ENCODE measurements at places on chromosomes 12 and 14.

DNA sequence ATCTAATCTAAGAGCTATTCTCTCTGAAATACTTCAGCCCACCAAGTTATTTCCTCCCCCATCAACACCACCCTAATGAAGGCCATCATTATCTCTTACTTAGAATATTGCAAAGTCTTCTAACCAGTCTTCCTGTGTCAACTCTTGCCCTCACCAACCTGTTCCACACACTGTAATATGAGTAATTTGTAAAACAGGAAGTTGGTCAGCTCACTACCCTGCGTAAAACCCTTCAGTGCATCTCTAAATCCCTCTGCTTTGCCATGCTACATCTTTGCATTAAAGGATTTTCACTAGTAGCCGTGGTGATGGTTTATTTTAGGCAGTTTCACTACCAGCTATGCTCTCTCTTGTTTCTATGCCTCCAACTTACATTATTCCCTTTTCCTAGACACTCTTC lies 70.0 kb downstream of the KIF21A start:
- no peak for DNase-seq

- no peak for DNase-seq
Observed at GRCh38 chr12:94099632-94100031, 48.7 kb upstream of the PLXNC1 start.

GRCh38 chr12:105440037-105440664 lies 109.7 kb downstream of the C12orf75 start:
- no peak for DNase-seq

- DNase-seq = no peak
Observed at GRCh38 chr12:79532907-79533288, 157.9 kb downstream of the PAWR start.
